ENCODE measurements at places on chromosomes 3 and 15. TPM values are rescaled to one million over a fixed set of nuclear protein-coding genes. Genes with fewer than 3 reads are reported as not detected.

CHRM5 gene
- not detected for total RNA-seq

MESP2 gene
- 0.31 TPM for total RNA-seq

ARNT2 gene
- 0.51 TPM for total RNA-seq

FSIP1 gene
- total RNA-seq, result 3.8 TPM

HACD2 gene
- 101 TPM for total RNA-seq

PIGX gene
- 28.3 TPM for total RNA-seq

TRIM59 gene
- total RNA-seq, result 15.2 TPM

TMIE gene
- not detected for total RNA-seq

MAGI1 gene
- total RNA-seq, result 15.2 TPM

MGLL gene
- 44.1 TPM for total RNA-seq

UNC13C gene
- total RNA-seq, result 0.75 TPM

CD200R1 gene
- 0.33 TPM for total RNA-seq

All from mammary epithelial cell (primary cell).